Left hindlimb (tissue), 1 donor: ENCODE measurements at places on chromosomes 6 and 20.

- DNase-seq: no peak
Observed at GRCh38 chr6:111843347-111844147, 29.7 kb downstream of the FYN start.

GRCh38 chr6:20810727-20811108 is 276.5 kb downstream of the CDKAL1 start:
- no peak for DNase-seq

DNA sequence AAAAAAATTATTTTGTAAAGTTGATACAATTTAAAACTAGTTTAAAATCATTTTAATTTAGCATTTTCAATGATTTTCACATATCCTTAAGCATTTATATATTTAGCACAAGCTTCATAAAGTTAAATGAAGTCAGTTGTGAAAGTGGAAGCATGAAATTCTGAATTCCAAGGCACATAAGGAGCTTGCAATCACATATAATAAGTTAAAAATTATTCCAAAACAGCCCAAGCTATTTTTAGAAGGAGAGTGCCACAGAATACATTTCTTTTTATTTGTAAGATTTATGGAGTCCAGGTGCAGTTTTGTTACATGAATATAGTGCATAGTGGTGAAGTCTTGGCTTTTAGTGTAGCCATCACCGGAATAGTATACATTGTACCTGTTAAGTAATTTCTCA is 3.2 kb upstream of the LGSN start:
- no peak for DNase-seq

- no peak for DNase-seq
Observed at GRCh38 chr20:51422514-51423289, 119.8 kb downstream of the NFATC2 start.

- DNase-seq: no peak
Observed at GRCh38 chr6:159008656-159009288, 8.8 kb upstream of the RSPH3 start.

DNA sequence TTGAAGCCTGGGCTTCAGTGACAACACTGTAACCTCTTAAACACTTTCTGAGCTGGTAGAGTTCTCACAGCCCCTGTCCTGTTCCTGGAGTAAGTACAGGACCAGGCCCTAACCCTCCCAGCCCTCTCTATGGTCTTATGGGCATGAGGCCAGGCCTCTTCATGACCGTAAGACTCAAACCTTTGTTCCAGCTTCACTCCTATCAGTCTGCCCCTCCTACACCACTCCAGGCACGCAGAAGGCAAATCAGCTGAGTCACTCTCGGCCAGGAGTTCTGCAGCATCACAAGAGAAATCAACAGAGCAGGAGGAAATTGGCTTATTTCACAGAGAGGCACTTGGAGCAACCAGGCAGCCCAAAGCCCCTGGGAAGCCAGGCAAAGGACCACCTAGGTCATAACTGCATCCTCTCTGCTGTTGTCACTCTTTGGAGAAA is 25.3 kb upstream of the CHD6 start:
- no peak for DNase-seq

DNA sequence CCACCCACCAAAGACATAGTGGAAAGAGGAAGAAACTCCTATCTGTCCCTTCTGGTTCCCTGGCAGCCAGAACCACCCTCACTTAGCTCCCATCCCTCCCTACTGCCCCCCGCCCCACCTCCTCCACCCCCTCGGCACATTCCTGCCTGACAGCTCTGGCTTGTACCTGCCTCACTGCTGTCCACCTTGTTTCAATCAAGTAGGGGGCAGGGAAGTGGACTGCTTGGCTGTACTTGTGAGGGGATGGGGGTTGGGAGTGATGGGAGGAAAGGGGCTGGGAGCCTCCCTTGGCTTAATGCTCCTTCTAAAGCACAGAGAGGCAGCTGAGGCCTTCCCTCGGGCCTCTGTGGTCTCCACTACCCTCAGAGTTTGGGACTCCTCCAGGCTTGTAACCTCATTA is 22.1 kb upstream of the ZNF76 start:
- DNase-seq: no peak

DNA sequence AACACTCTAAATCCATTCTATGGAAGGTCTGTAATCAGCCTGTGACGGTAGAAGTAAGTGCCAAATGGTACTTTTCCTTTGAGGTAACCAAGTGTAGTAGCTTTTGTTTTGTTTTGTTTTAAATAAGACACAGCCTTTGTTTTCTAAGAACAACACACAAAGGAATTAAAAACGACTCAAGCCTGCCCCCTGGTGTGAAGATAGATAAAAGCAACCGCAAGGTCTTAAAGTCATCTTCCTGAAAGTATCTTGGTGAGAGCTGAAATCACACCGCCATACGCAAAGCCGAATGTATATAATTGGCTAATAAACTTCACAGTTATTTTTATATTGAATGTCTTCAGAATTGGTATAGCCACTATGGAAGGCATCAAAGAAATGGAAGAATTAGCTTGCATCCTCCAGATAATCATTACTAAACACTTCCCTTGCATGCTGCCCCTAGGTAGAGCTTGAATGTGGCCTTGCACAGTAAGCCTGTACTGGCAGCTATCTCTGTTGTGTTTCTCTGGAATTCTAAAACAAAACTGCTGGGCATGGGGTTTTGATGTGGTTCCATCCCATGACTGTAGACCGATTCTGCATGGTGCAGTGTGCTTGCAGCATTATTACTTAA is 95.6 kb downstream of the LAMP5 start:
- peak; percentile 48 for DNase-seq

DNA sequence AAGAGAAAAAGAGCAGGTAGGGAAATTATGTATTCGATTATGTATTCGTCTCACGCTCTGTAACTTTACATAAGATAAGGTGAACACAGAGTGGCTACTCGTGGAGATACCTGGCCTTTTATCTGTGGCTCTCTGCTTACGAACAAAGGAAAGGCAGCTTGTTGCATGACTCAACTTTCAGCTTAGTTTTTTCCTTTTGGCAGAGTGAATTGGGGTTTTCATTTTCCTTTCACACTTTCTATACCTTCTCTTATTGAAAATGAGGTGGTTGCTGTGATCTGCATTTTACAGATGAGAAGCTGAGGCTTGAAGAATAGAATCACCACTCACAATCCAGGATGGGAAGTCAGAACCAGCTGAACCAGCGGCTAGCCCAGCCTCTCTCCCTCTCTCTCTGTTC is 13.3 kb upstream of the KCNK15 start:
- DNase-seq: no peak

- no peak for DNase-seq
Observed at GRCh38 chr6:30689022-30689865, 1.5 kb downstream of the NRM start.

DNA sequence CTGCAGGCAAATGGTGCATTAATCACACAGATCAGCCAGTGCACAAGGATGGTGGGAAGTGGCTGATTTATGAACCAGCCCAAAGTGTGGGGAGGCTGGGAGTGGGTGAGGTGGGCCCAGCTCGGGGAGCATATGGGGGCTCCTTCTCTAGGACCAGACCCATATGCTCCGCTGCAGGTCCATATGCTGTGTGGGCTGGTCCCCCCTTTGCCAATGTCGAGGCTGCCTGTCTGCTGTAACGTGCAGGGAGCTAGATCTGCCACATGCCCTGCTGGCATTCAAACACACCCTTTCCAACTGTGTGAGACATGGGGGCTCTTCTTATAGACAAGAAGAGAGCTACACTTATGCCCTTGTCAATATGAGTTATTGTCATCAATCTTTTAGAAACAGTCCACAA is 566.3 kb downstream of the DHX35 start:
- no peak for DNase-seq

DNA sequence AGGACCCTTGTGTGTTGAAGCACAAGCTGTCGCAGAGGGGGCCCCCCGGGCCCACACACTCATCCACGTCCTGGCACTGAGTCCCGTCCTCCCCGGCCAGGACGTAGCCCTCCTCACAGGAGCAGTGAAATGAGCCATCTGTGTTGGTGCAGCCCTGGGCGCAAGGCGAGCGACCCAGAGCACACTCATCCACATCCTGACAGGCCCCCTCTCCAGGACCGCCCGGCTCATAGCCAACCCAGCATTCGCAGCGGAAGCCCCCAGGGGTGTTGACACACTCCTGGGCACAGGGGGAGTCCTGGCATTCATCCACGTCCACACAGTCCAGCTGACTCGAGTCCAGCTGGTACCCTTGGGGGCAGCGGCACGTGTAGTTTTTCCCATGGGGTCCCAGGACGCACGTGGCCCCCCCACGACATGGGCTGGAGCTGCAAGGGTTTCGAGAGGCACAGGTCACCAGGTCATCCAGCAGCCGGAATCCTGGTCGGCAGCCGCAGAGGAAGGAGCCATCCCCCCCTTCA is 1.2 kb downstream of the CD93 start:
- DNase-seq: no peak

DNA sequence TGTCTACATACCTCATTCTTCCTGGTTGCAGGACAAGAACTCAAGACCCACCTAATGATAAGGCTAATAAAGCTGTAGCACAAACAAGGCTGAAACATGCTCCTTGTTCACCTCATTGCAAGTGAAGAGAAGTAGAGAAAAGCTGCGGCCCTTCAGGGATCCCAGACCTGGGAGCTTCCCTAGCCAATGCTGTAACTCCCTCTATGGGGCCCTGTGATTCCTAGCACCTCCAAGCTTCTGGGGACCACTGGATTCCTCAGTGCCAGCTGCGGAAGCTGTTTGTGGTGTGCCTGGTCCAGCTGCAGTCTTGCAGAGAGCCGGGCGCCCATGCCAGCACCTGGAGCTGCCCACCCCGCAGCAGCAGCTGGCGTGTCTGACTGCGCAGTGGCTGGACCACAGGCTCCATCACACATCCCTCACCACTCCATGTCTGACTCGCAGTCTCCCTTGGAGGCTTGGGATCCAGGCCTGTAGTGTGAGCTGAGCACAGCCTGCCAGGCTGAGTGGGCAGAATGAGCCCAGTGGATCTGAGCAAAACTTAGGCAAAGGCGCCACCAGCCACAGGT is 737.2 kb upstream of the GJE1 start:
- DNase-seq: no peak

DNA sequence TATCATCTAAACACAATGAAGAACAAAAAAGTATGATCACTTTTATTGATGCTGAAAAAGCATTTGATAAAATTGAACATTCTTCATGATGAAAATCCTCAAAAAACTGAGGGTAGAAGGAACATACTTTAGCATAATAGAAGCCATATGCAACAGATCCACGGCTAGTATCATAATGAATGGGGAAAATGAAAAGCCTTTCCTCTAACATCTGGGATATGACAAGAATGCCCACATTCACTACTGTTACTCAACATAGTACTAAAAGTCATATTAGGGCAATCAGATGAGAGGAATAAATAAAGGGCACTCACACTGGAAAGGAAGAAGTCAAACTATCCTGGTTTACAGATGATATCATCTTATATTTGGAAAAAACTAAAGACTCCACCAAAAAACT is 256.6 kb downstream of the RFPL4B start:
- DNase-seq: no peak

GRCh38 chr6:42071881-42072583 is 21.7 kb downstream of the TAF8 start:
- no peak for DNase-seq

GRCh38 chr20:15248618-15249395 is 911.4 kb upstream of the FLRT3 start:
- no peak for DNase-seq

GRCh38 chr6:66522864-66523263 is 815.8 kb upstream of the EYS start:
- DNase-seq: no peak

DNA sequence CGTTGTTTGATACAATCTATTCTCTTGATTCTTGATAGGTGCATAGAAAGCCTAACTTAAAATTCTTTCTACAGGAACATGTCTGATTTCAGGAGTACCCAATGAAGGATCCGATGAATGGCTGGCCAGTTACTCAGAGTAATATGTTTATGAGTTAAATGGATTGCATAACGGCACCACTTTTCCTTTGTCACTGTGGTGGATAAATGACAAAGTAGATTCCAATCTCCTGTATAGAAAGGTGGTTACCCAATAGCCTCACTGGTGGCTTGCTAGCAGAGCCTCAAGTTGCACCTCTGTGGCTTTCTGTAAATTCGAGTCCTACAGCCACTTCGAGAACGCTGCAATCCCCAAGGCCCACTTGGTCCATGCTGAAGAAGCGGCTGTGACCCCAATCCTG is 28.4 kb downstream of the LHFPL5 start:
- DNase-seq: no peak

GRCh38 chr6:64250126-64250525 is 614.5 kb downstream of the PHF3 start:
- DNase-seq: no peak

DNA sequence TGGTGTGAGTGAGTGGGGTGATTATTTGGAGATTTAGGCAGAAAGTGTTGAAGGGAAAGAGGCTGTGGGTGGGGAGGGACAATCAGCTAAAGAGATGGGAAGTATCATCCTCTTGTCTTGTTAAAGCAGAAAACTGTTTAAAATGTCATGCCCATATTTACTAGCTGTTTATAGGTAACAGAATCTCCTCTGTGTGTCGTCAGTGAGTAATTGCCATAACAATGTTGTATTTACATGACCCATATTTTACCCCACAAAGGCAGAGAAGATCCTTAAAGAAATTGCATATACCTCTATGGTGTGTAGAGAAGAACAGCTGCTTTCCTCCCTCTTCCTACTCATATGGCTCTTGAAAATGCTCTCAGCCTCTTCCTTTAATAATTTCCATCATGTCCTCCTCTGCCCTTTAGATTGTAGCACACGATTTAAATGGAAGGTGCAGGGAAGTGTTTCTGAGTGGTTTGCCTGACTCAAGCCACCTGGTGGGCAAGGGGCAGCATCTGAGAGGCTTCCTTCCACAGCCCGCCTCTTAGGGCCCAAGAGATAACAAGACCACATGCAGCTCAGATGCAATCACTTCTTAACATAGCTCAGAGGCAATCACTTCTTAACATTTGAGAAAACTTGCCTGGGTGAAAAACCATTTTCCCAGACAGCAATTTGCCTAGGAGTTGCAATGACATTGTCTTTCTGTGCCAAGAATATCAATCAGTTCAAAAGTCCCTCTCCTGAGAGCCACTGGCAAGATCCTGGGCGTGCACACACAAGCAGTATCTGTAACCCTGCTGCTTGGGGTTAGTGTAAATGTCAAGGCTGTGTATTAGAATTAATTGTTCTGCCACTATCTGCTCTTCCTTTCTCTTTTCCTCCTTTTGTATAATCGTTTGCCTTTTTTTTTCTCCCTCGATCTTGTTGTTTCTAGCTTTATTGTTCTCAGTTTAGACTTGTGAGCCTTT is 44.1 kb upstream of the EDN1 start:
- DNase-seq: no peak

GRCh38 chr6:39852324-39852723 is 60.1 kb downstream of the DAAM2 start:
- no peak for DNase-seq
